ENCODE measurements at places on chromosomes 4 and X.

GRCh38 chrX:139936259-139936658 is 3.4 kb upstream of the ATP11C start:
- DNase-seq: no peak

DNA sequence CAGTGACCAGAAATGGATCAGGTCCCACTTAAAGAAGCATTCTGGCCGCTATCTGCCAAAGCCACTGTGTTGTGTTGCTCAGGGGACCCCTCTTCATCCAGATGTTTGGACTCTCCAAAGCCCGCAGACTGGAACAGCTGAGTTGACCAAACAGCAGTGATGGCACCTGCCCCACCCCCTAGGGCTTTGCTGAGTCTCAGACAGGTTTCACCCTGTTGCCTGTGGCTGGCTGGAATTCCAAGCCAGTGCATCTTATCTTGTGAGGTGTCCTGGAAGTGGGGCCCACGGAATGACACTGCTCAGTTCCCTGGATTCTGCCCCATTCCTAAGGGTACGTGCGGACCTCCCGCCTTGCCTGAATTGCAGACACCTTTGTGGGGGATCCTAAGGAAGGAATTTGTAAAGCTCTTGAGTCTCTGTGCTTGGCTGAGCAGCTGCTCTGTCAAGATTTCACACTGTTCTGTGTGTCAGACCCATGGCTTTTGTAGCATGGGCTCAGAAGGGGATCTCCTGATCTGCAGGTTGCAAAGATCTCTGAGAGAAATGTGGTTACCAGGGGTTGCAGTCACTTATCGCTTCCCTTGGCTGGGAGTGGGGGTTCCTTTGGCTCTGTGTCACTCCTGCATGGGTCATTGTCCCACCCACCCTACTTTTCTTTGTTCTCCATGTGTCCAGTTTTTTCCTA is 1707.9 kb upstream of the PCDH10 start:
- no peak for DNase-seq

- DNase-seq: no peak
These were observed 36.3 kb upstream of the SPINK2 start for GRCh38 chr4:56857601-56858309.

DNA sequence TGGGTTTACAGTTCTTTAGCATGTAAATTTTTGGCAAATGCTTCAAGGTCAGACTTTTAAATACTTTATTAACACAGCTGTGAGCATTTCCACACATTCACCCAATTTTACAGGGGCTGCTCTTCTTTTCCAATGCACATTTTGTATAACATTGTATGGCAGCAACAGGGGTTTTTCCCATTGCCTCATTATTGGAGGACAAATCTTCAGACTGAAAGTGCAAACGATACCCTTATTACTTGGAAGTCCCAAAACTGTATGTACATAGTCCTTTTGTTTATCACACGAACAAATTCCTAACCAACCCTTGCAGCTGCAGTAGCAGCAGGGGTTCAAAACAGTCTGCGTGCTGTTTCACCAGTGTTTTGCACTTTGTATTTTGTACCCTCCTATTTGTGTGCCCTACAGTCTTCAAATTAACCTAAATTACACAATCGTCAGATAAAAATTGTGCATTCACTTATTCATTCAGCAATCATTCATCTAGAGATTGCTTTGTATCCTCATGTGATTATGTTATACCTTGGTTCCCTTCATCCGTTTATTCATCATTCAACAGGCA is 330.7 kb upstream of the RASGEF1B start:
- no peak for DNase-seq

- DNase-seq: no peak
These were observed 21.9 kb downstream of the KLF8 start for GRCh38 chrX:56253832-56254703.

DNA sequence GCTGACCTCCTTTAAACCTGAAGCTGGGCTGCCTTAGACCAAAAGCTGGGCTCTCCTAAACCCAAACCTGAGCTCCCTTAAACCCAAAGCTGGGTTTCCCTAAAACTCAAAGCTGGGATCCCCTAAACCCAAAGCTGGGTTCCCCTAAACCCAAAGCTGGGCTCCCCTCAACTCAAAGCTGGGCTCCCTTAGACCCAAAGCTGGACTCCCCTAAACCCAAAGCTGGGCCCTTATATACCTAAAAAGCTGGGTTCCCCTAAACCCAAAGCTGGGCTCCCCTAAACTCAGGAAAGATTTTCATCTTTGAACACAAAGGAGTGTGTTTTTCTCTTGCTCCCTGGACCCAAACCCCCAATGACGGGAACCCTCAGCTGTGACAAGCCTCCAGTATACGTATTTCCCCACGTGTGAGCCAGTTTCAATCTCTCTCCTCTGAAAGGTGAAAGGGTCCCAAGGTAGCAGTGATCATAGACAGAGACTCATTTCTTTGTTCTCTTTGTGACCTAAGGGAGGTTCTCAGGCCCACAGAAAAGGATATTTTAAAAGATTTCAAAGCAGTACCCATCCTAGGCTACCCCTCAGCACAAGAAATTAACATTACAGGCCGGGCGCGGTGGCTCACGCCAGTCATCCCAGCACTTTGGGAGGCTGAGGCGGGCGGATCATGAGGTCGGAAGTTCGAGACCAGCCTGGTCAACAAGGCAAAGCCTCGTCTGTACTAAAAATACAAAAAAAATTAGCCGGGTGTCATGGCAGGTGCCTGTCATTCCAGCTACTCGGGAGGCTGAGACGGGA is 31.3 kb upstream of the ASMTL start:
- DNase-seq: no peak

DNA sequence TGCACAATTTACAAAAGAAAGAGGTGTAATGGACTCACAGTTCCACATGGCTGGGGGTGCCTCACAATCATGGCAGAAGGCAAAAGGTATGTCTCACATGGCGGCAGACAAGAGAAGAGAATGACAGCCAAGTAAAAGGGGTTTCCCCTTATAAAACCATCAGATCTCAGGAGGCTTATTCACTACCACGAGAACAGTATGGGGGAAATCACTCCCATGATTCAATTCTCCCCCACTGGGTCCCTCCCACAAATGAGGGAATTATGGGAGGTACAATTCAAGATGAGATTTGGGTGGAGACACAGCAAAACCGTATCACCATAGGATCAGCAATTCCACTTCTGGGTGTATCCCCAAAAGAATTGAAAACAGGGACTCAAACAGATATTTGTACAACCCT is 97.5 kb upstream of the STX18 start:
- DNase-seq: no peak

- no peak for DNase-seq
These were observed 45.2 kb upstream of the DCLK2 start for GRCh38 chr4:150033081-150033480.

DNA sequence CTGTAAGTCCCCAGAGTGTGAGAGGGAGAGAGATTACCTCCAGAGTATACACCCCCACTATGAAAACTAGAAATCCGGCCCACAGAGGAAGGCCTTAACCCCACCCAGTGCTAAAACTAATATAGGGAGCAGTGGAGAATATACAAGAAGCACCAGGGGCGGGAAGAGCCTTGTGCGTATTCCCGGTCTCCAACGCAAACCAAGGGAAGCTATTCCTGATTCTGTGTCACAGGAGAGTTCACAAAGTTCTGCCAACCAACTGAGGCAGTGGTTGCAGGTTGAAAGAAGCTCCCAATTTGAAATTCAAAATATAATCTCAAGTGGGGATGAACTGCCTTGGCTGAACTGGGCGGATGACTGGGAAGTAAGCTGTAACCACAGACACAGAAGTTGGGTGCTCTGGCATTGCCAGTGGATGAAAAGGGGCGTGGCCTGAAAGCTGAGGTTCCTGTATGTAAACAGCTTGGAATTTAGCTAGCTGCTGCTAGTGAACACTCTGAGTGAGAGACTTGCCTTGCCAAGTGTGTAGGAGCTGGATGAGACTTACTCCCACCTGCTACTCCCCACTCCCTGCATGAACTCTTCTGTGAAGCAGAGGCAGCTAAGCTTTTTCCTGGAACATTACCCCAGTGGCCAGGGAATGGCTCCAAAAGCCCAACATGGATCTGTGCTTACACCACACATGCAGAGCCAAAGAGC is 32.7 kb downstream of the ELF2 start:
- no peak for DNase-seq

- DNase-seq: no peak
These were observed 60.1 kb downstream of the TSC22D3 start for GRCh38 chrX:107715331-107716117.

GRCh38 chrX:64976673-64977040 is 407 bp upstream of the ZC4H2 start:
- DNase-seq: no peak

- DNase-seq: no peak
These were observed 2456.4 kb downstream of the PCDH7 start for GRCh38 chr4:33176566-33176965.

- DNase-seq: no peak
These were observed 38.2 kb downstream of the AFF1 start for GRCh38 chr4:86972997-86973396.

DNA sequence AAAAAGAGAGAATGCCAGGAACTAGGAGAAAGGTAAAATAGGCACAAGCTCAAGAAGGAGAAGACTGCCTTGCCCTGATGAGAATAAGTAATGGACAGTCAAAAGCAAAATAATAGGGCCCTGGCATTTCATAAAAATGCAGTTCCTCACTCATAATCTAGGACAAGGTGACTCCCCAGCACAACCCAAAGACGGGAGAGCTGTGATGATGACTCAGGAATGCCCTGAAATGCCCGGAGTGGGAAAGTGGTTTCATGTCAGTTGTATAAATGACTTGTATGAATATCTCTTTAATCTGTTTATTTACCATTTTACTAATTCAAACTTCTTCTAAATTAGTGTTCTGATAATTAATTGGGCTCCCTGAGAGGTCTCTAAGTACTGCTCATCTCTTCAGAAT is 28.8 kb upstream of the SETD7 start:
- DNase-seq: no peak

DNA sequence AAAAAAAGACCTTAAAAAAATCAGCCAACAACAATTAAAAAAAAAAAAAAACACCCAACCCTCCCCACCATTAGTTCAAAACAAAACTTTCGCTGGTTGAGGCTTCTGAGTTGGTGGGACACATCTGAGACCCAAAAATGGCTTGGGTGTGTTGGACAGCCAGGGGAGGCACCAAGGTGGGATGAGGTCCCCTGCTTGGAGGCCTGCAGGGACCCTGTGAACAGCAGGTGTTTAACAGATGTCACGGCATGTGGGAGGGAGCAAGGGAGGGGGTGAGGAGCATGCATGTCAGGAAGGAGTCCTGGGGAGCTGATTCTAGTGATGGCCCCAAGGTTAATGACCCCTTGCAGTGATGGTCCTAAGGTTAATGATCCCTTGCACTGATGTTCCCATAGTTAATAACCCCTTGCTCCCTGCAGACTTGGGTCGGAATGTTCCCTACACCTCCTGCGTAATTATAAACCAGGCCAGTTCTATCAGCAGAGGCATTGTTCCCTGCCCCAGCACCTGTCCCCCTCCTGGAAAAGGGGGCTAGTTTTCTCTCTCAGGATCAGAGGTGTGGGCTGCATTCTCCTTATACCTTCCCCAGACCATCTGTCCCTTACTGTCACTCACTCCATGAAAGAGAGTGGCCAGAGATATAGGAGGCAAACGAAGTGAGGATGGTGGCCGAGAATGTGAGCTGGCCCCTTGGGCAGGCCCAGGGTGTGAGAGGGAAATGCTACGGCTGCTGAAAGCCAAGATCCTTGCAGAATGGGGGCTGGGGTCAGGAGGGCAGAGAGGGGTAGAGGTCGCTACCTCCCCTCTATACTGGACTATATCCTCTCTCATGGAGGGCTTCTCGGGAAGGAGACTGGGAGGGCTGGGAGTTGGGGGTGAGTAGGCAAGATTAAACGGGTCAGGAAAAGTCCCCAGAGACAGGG is 2.3 kb upstream of the FOXP3 start:
- no peak for DNase-seq

DNA sequence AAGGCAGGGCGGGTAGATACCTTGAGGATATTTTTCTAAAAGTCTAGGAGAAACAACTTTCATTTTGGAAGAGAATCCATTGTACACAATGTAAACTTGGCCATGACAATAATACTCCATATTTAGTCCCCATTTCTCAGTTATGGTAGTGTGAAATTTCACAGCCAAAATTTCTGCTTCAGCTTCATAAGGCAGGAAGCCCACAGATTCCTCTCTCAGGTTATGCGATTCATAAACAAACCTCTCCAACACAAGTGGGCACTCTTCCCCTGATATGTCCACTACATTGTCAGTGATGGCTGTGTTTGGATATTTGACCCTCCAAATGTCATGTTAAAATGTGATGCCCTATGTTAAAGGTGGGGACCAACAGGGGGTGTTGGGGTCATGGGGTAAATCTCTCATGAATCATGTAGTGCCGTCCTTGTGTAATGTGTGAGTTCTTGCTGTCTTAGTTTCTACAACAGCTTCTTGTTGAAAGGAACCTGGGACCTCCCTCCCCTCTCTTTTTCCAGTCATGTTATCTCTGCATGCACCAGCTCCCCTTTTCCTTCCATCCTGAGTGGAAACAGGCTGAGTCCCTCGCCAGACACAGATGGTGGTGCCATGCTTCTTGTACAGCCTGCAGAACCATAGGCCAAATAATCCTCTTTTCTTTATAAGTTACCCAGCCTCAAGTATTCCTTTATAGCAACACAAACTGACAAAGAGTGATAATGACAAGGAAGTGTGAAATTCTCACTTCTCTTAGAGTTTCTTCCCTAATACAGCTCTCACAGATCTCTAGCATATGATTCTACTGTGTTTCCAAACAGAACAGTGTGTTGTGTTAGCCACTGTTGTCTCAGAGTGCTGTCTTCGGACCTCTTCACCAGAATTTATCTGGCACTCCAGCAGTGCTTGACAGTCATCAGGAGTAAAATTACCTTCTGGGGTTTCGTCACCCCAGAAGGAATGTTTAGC is 598.4 kb upstream of the GNPDA2 start:
- no peak for DNase-seq

DNA sequence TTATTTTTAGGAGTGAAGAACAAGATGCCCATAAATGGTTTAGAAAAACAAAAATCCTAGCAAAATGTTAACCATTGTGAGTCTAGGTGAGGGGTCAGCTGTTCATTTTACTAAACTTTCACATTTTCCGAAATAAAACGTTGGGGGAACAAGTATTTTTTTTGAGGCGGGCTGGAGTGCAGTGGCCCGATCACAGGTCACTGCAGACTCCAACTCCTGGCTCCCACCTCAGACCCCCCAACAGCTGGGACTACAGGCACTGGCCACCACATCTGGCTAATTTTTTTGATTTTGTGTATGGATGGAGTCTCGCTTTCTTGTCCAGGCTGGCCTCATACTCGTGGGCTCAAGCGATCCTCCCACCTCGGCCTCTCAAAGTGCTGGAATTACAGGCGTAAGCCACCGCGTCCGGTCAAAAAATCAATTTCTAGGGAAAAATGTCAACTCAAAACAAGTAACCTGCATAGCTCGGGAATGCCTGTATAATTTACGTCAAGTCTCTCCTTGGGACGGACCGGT is 742 bp upstream of the TAF1 start:
- DNase-seq: no peak

GRCh38 chrX:134780908-134781307 is 122.6 kb upstream of the PLAC1 start:
- no peak for DNase-seq

- peak; percentile 8 for DNase-seq
These were observed 954.3 kb downstream of the PCDH7 start for GRCh38 chr4:31674313-31674947.

GRCh38 chr4:135050086-135050717 is 848.6 kb upstream of the PABPC4L start:
- DNase-seq: no peak

- no peak for DNase-seq
These were observed 1.8 kb downstream of the PNCK start for GRCh38 chrX:153671589-153672530.

- DNase-seq: no peak
These were observed 62.5 kb upstream of the TMEM164 start for GRCh38 chrX:109940411-109940810.

GRCh38 chr4:24742773-24743172 is 52.6 kb upstream of the SOD3 start:
- DNase-seq: no peak
